ENCODE measurements at places on chromosomes 12 and 14. TPM values are rescaled to one million over a fixed set of nuclear protein-coding genes. Genes with fewer than 3 reads are reported as not detected.
A peak's percentile ranks its signal among the peaks of the same experiment; 100 is the strongest.

PELI2 gene
- 4.8 TPM for total RNA-seq

DNA sequence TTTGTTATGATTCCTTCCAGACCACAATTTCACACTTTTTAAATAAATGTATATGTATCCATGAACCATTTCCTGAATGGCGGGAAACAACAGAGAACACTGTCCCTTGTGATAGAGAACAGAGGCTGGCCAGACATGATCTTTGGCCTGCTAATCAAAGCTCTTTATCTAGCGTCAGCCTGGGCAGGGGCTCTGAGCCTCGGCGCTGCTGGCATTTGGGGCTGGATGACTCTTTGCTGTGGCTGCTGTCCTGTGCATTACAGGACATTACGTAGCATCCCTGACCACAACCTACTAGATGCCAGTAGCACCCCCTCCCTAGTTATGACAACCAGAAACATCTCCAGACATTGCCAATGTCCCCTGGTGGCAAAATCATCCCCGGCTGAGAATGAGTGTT is 77.7 kb downstream of the DNAH10 start:
- no peak overlapping the region for H3K4me3 ChIP-seq
- H3K27ac ChIP-seq, result no peak overlapping the region
- no peaks in the 10 kb centered on the region for H3K4me1 ChIP-seq
- H3K36me3 ChIP-seq, result no peaks in the 10 kb centered on the region
- H3K27me3 ChIP-seq, result peaks cover 28% of the 10 kb centered on the region

PA2G4 gene
- total RNA-seq, result 144 TPM

- H3K4me3 ChIP-seq, result no peak overlapping the region
- no peaks in the 10 kb centered on the region for H3K27me3 ChIP-seq
- H3K36me3 ChIP-seq, result no peaks in the 10 kb centered on the region
Measured at GRCh38 chr12:112684742-112685141, 106.8 kb upstream of the RPH3A start.

GRCh38 chr14:91185721-91186120 is 58.8 kb downstream of the GPR68 start:
- peak; percentile 6 for DNase-seq
- peaks cover 17% of the 10 kb centered on the region for H3K4me1 ChIP-seq
- peaks cover 6% of the 10 kb centered on the region for H3K36me3 ChIP-seq
- H3K27me3 ChIP-seq, result no peaks in the 10 kb centered on the region
- no peak overlapping the region for H3K4me3 ChIP-seq

AP5M1 gene
- total RNA-seq, result 38.4 TPM

Measured in HFFc6 (cell line).